Stimulated activated memory B cell treated with anti-CD40 and anti-IgM and Interleukin-4, amounts not matched to agents 10 μg/mL and 1 μg/mL and 100 μg/mL, for 72 hours (primary cell): ENCODE measurements at places on chromosomes 7 and 10.

GRCh38 chr7:69663911-69664832 lies 65.9 kb downstream of the AUTS2 start:
- ATAC-seq = peak; percentile 87

DNA sequence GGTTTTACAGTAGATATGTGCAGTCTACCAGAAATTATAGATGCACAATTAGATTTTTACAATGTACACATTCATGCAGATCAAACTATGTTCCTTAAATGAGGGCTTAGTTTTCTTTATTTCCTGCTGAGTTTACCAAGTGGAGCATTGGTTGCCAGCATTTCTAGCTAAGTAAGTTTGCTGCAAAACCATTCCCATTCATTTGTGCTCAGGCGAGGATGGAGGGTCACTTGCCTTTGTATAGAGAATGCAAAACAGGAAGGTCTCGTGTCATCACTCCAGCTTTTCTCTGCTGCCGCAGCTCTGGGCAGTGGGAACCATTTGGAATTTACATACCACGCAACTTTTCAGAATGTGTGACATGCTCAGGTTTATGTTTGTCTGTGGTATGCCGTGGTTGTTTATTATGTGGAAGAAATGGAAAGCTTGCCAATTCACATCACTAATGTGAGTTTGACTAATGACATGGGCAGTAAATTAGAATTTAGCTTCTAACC lies 198.6 kb downstream of the TRIL start:
- ATAC-seq = no peak

GRCh38 chr7:157192861-157193260 lies 54.1 kb downstream of the UBE3C start:
- no peak for ATAC-seq

GRCh38 chr10:12549297-12549696 lies 199.9 kb downstream of the CAMK1D start:
- no peak for ATAC-seq

DNA sequence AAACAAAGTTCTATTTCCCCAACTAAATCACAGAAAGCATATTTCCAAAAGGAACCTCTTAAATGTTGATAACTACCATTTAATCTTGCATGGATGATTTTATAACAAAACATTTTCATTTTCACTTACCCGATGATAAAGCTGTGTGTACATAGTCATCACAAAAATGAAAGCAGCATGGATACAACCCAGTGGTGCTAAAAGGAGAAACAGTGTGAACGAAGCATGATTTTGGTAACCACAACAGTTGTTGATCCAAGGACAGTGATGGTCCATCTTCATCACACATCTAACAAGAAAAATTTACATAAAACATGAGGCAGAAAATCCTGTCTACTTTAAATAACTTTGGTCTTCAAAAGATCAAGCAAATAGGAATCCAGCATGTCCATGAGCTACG lies 4.7 kb downstream of the ZDHHC6 start:
- no peak for ATAC-seq

DNA sequence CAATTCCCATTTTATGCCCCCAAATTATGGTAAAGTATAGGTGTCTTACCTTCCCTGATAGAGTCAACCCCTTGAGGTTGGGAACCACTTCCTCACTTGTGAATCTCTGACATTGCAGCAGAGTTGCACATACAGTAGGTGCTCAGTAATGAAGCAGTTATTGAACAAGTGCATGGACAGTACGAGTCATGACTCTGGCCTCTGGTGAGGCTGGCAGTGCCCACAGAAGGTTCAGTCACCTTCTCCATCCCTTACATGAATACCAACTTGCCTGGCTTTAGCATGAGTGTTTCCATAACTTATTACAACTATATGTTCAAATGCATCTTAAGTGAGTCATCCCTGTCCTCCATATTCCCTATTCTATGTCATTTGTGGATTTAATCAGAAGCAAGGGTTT lies 340.0 kb downstream of the ELMO1 start:
- ATAC-seq = no peak

- peak; percentile 81 for ATAC-seq
These were observed 253.7 kb downstream of the PTEN start for GRCh38 chr10:88116971-88117626.

DNA sequence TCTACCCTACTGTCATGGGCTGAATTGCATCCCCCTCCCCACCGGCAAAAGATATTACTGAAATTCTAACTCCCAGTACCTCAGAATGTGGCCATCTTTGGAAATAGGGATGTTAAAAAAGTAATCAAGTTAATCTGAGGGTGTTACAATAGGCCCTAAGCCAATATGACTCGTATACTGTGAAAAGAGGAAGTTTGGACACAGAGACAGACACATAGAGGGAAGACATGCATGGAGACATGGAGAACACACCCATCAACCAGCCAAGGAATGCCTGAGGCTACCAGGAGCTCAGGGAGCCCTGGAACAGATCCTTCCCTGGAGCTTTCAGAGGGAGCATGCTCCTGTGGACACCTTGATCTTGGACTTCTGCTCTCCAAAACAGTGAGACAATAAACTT lies 138.2 kb upstream of the ADO start:
- ATAC-seq = no peak

GRCh38 chr10:75528392-75528791 lies 97.0 kb downstream of the LRMDA start:
- no peak for ATAC-seq

DNA sequence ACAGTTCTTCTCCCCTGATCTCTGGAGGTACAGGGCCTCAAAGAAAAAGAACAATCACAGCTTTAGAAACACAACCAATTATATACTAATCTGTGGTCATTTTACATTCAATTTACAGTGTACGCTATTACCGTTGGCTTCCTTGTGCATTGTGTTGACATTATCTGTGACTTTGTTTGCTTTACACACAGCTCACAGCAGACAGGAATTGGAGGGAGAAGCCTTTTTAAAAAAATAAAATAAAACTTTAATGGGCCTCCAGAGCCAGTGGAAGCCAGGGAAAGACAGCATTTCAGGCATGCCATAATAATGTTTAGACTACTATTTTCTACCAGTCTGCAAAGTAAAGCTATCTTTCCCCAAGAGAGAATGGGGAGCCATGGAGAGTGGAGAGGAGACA lies 179.0 kb upstream of the ADO start:
- ATAC-seq = no peak

DNA sequence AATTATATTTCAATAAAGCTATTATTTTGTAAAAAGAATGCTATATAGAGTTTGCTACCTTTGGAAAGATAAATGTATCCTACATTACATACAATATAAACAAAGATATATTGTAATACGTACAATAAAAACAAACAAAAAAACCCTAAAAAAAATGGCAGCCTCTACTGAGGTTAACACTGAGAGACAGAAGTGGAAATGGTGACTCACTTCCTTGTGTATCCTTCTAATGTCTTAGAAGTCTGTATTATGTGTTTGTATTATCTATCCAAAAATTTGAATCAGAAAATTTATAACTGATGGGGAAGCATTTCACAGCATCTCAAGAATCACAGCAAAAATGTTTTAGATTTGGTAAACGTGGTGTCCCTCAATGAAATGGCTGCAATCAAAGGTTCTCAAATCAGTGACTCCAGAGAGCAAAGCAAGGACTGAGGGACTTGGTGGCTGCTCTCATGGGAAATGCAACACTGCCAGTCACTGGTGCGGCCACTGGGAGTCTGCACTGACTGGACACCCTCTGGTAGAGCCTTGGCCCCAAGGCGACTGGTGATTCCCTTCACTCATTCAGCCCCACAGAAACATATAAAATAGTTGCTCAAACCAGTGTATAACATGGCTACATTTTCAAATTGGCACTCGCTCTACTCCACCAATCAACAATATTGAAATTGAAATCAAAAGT lies 53.8 kb downstream of the PANK1 start:
- ATAC-seq = no peak

DNA sequence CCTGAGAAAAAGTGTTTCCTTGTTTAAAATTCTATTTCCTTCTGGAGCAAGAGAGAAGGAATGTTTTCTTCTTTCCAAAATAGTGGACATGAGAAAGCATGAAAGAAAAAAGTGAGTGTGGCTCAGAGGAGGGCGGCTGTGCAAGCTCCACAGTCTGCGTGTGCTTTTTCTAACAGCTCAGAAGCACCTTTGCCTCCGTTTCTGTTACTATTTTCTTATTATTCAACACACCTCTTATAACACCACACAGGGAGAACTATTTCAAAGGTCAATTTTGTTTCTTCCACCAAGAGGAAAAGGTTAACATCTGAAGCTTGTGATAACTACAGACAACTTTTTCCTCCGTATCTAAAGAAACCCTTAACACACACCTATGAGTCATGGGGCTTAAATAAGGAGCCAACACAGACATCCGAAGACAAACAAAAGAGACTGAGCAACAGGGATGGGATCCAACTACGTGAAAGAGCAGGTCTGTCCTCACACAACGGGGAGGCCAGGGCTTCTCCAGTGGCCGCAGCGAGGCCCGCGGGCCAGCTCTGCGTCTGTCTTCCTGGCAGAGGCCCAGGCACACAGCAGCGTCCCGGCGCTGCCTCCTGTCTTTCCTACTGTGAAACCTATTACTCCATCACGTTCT lies 36.2 kb upstream of the NCAPG2 start:
- no peak for ATAC-seq

DNA sequence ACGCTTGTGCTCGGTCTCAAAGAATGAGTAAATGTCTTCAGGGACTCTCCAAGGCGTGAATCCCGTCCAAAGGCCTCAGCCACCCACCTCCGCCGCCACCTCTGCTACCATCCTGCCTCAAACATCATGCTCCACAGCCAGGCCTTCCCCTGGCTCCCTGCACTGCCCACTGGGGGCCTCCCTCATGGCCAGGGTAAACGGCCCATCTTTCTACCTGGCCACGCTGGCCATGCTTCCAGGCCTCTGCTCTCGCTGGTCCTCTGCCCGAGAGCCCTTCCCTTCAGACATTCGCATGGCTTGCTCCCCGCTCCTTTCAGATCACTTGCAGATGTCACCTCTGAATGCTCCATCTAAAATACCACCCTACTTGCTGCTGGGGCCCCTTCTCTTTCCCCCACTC lies 40.2 kb downstream of the ZNF783 start:
- ATAC-seq = no peak

- ATAC-seq = peak; percentile 95
These were observed 29.3 kb downstream of the TNS3 start for GRCh38 chr7:47552621-47553020.

- ATAC-seq = no peak
These were observed 6.2 kb upstream of the OGDHL start for GRCh38 chr10:49768329-49768728.

DNA sequence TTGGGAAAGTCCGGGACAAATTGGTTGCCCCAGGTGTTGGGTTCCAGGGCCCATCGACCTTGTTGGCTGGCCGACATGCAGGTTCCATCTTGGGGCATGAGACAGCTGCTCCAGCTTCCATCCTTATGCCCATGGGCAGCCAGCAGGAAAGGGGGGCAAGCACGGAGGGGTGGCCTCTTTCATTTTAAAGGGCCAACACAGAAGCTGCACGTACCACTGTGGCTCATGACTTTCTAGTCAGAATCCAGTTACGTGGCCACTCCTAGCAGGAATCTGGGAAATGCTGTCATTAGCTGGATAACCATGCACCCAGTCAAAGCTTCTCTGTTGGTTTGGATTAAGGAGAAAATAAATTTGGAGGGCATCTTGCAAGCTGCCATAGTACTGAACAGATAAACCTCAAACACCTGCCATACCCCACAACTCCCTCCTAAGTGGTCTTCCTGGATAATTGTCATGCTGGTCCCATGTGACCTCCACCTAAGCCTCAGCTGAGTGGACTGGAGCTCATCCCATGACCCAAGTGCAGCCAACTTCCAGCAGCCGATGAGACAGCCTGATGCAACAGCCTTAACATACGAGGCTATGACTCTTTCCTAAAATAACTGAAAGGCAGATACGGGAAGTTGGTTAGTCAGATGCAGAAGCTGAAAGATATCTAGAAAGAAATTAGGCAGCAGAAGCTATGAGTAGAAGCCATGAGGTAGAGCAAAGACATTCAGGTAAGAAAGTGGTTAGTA lies 21.4 kb upstream of the GSDME start:
- peak; percentile 74 for ATAC-seq

- ATAC-seq = no peak
These were observed 237.2 kb downstream of the MGMT start for GRCh38 chr10:129704225-129704624.
